Endothelial cell of umbilical vein (primary cell): ENCODE measurements at places on chromosomes 16 and 17. TPM values are rescaled to one million over a fixed set of nuclear protein-coding genes. Genes with fewer than 3 reads are reported as not detected.

- H3K27me3 ChIP-seq = peaks cover 7% of the 10 kb centered on the region
- H3K27ac ChIP-seq = no peak overlapping the region
- no peak overlapping the region for H3K4me3 ChIP-seq
- peaks cover 7% of the 10 kb centered on the region for H3K4me1 ChIP-seq
Observed at GRCh38 chr17:44584443-44584842, 27.2 kb downstream of the FZD2 start.

DNA sequence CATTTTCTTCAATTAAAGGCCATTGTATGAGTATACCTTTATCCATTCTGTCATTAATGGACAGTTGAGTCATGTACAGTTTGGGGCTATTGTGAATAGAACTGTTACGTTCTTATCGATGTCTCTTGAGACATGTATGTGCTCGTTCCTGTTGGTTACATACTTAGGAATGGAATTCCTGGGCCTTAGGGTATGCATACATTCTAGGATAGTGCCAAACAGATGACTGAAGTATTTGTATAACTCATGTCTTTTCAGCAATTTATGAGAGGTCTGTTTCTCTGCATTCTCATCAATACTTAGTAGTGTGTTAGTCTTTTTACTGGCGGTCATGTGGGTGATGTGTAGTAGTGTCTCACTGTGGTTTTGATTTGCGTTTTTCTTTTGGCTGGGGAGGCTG, 81.2 kb downstream of the USP22 start:
- no peaks in the 10 kb centered on the region for H3K36me3 ChIP-seq
- no peaks in the 10 kb centered on the region for H3K4me1 ChIP-seq
- DNase-seq = no peak
- H3K4me3 ChIP-seq = no peak overlapping the region
- peaks cover 4% of the 10 kb centered on the region for H3K27me3 ChIP-seq
- H3K27ac ChIP-seq = no peak overlapping the region

GRCh38 chr16:24944206-24944605, 71.0 kb downstream of the ARHGAP17 start:
- H3K4me3 ChIP-seq = no peak overlapping the region
- no peaks in the 10 kb centered on the region for H3K4me1 ChIP-seq
- H3K27me3 ChIP-seq = no peaks in the 10 kb centered on the region
- no peak overlapping the region for H3K27ac ChIP-seq

- no peak for DNase-seq
- no peak overlapping the region for H3K27ac ChIP-seq
- peaks cover 8% of the 10 kb centered on the region for H3K36me3 ChIP-seq
Observed at GRCh38 chr16:1792836-1793577, 498 bp downstream of the IGFALS start.

Gene PRR29
- polyA plus RNA-seq = 0.39 and 0.60 TPM in 2 replicates

DNA sequence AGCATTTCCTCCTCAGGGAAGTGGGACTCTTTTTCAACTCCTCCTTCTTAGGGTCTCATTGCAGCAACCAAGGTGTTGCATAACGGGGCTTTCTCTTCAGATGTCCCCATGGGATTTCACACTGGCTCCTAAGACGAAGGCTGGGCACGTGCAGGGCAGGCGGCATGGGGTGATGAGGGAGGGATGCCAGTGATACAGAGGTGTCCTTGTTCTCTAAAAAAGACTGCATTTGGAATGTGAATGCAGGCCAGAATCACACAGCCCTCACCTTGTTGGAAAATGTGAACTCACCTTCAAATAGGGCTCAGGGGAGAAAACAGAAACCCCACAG, 105.6 kb downstream of the XYLT1 start:
- no peaks in the 10 kb centered on the region for H3K27me3 ChIP-seq
- DNase-seq = no peak
- peaks cover 35% of the 10 kb centered on the region for H3K4me1 ChIP-seq
- no peaks in the 10 kb centered on the region for H3K36me3 ChIP-seq
- H3K27ac ChIP-seq = no peak overlapping the region
- no peak overlapping the region for H3K4me3 ChIP-seq

Gene ARL2BP
- polyA plus RNA-seq = 103 and 111 TPM in 2 replicates

Gene ZSCAN10
- 0.08 TPM in 1 of 2 replicates, not detected in the other for polyA plus RNA-seq

DNA sequence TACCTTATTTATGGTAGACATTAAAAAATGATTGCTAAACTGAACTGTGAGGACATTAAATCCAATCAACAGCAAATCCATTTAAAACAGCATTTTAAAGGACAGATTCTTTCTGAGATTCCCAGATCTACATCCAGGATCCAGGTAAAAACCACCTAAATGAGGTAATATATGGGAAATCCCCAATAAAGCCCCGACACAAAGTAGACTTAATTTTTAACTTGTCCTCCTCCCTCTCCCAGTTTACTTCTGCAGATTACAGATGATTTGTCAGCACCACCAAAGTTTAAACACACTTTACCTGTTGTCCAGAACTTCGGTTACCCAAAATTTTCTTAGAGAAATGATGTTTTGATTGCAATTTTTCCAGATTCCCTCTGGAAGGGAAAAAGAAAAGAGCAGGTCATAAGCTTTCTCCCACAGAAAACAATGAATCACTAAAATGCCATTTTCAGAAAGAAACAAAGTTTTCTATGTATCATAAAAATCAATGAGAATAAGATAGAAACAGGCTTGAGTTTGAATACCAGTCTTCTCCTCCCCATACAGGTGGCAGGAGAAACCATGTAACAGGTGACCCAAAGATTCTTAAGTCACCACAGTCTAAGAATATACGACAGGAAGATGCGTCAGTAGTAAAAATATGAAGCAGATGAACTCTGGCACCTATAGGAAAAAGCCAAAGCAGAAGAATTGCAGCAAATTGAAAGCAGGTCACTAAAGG, 22.8 kb downstream of the GJC1 start:
- no peaks in the 10 kb centered on the region for H3K27me3 ChIP-seq
- H3K4me1 ChIP-seq = no peaks in the 10 kb centered on the region
- no peak overlapping the region for H3K4me3 ChIP-seq
- peaks cover 13% of the 10 kb centered on the region for H3K36me3 ChIP-seq

Gene NDUFAF8
- 76.2 and 83.9 TPM in 2 replicates for polyA plus RNA-seq

- DNase-seq = no peak
- peaks cover 3% of the 10 kb centered on the region for H3K27me3 ChIP-seq
- H3K36me3 ChIP-seq = no peaks in the 10 kb centered on the region
- H3K27ac ChIP-seq = no peak overlapping the region
- no peak overlapping the region for H3K4me3 ChIP-seq
- H3K4me1 ChIP-seq = no peaks in the 10 kb centered on the region
Observed at GRCh38 chr16:4602331-4602730, 12.4 kb downstream of the UBALD1 start.

DNA sequence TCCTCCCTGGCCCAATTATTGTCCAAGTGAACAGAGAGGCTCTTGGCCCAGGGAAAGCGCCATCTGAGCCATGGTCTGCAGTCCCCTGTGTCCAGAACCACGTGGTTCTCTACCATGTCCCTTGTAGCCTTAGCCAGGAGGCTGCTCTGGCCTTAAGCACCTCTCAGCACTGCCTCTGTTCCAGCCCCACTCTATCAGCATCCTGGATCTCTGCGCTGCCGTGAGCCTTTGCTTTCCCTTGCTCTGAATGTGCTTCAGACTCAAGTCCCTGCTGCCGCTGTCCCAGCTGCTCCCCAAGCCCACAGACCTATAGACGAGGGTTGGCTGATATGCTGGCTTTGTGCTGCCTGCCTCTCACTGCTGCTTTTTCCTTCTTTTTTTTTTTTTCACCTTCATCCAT, 33.9 kb downstream of the CYB561 start:
- DNase-seq = no peak
- H3K27me3 ChIP-seq = no peaks in the 10 kb centered on the region
- no peaks in the 10 kb centered on the region for H3K4me1 ChIP-seq
- no peaks in the 10 kb centered on the region for H3K36me3 ChIP-seq

DNA sequence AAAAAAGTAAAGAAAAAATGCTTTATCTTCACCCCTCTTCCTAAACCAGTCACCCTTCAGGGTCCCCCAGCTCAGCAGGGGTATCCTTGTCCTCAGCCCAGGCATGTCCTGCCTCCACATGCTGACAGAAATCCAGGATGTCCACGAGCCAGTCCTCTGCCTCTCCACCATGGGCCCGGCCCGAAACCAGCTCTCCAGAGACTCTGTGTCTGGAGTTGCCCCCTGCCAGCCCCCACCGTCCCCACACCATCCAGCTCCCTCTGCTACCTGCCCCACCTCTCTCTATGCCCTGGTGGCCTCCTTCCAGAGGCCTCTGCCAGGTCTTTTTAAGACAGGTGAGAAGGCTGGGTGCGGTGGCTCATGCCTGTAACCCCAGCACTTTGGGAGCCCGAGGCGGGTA, 66.4 kb upstream of the PLCG2 start:
- H3K27ac ChIP-seq = no peak overlapping the region
- DNase-seq = no peak
- H3K4me3 ChIP-seq = no peak overlapping the region
- peaks cover 16% of the 10 kb centered on the region for H3K36me3 ChIP-seq

DNA sequence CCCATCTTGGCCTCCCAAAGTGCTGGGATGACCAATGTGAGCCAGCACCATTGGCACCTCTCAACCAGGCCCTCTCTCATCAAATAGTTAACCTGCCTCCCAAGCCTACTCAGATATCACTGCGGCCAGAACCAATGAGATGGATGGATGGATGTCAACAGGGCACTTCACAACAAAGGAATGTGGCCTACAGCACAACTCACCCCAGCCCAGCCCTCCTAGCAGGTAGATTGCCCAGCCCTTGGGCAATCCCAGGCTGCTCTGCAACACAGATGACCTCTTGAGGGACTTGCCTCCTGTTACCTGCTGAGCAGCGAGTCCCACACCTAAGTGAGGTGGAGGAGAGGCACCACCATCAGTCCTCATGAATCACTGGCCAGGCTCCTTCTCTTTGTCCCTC, 22.6 kb upstream of the KIFC3 start:
- H3K36me3 ChIP-seq = no peaks in the 10 kb centered on the region
- no peak for DNase-seq
- H3K4me1 ChIP-seq = no peaks in the 10 kb centered on the region
- H3K27ac ChIP-seq = no peak overlapping the region
- H3K4me3 ChIP-seq = no peak overlapping the region

DNA sequence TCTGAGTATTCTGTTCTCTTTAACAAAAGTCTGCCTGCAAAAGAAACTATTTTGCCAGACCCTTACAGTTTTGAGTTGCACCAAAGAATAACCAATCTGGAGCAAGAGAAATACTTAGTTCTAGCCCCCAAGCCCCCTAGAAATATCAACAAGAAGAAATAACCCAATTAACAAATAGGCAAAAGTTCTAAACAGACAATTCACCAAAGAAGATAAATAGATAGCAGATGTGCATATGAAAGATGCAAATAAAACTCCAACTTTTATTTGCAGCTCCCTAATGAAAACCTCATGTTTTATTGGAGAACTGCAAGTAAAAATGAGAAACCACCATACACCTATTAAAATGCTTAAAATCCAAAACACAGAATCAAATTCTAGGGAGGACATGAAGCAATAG, 1308.0 kb downstream of the CDH11 start:
- no peak for DNase-seq
- no peaks in the 10 kb centered on the region for H3K4me1 ChIP-seq
- H3K36me3 ChIP-seq = no peaks in the 10 kb centered on the region
- H3K4me3 ChIP-seq = no peak overlapping the region
